Thyroid gland (tissue), 4 donors: ENCODE measurements at places on chromosomes 16 and 17.

GRCh38 chr16:22727285-22728166, 86.4 kb upstream of the HS3ST2 start:
- DNase-seq: no peak

- DNase-seq: no peak
Measured at GRCh38 chr17:68029512-68030215, 5.9 kb upstream of the KPNA2 start.

DNA sequence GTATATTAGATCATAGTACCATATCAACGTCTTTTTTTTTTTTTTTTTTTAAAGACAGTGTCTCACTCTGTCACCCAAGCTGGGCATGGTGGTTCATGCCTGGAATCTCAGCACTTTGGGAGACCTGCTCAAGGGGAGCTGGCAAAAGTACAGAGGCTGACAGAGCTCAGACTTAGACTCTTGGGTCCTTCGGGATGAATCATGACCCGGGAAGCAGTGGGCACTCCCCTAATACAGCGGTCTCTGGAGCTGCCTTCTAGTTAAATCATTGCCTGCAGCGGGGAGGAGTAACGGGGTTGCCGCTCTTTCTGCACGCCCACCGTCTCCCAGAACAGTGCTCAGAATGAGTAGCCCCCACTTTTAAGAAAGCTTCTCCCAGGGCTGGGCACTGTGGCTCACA, 174.4 kb downstream of the CPPED1 start:
- DNase-seq: no peak

DNA sequence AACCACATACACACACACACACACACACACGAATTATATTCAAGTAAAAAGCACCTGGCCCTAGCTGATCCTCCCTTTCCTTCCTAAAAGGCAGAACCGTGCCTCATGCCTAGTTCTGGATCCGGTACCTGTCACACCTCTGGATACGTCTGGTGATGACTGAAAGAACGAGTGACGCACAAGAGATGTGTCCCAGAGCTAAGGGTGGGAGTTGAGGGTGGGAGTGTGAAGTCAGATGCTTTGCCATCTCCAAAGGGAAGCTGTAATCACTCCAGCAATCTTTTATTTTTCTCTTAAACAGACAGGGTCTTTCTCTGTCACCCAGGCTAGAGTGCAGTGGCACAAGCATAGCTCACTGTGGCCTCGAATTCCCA, 26.5 kb upstream of the GSG1L start:
- DNase-seq: no peak

DNA sequence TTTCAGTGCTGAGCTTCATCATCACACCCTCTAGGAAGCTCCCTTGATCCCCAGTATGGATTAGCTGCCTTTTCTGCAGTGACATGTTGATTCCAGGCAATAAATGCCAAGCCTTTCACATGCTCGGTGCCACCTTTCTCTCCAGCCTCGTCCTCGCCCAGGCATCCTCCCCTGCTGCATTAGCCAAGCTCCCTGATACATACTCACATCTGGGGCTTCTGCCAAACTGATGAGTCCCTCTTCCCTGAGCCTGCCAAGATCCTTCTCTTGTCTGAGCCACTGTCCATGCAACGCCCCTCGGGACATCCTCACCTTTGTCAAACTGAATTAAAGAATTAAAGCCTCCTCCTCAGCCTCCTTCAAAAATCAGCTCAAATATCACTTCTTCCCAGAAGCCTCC, 538.5 kb upstream of the CDH11 start:
- no peak for DNase-seq

GRCh38 chr17:79399610-79400144, 211.2 kb downstream of the RBFOX3 start:
- DNase-seq: no peak

DNA sequence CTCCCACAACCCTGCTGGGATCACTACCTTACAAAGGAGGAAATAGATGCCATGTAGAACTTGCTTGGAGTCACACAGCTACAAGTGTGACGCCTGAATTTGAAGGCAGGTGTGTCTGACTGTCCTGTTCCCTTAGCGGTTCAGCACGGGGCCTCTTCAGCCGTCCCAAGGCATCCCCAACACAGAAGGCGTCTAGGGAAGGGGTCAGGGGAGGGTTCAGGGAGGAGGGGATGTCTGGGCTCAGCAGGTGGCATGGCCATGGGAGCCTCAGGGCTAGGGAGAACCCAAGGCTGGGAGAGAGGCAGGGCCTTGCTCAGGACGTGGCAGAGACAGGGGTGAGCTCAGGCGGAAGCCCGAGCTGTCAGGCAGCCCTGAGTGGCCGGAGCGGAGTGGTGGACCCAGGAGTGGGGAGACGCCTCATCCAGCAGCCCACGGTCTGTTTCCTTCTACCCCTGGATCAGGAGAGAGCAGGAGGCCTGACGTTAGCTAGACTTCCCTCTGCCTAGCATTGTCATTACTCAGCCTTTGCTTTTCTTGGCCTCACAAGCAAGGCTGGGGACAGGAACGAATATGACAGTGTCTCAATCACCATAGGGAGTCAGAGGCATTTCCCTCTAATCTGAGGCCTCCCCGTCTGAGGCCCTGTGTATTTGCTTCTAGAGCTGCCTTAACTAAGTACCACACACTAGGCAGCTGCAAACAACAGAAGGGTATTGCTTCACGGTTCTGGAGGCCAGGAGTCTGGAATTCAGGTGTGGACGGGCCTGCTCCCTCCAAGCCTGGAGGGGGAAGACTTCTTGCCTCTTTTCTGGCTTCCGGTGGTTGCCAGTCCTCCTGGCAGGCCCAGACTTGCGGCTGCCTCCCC, 31.3 kb upstream of the ANKRD40CL start:
- no peak for DNase-seq

- no peak for DNase-seq
Measured at GRCh38 chr17:82807101-82807500, 32.7 kb downstream of the ZNF750 start.

GRCh38 chr16:84179612-84180320, 7.1 kb downstream of the TAF1C start:
- DNase-seq: no peak

- DNase-seq: no peak
Measured at GRCh38 chr16:76756423-76756822, 434.6 kb upstream of the MON1B start.

DNA sequence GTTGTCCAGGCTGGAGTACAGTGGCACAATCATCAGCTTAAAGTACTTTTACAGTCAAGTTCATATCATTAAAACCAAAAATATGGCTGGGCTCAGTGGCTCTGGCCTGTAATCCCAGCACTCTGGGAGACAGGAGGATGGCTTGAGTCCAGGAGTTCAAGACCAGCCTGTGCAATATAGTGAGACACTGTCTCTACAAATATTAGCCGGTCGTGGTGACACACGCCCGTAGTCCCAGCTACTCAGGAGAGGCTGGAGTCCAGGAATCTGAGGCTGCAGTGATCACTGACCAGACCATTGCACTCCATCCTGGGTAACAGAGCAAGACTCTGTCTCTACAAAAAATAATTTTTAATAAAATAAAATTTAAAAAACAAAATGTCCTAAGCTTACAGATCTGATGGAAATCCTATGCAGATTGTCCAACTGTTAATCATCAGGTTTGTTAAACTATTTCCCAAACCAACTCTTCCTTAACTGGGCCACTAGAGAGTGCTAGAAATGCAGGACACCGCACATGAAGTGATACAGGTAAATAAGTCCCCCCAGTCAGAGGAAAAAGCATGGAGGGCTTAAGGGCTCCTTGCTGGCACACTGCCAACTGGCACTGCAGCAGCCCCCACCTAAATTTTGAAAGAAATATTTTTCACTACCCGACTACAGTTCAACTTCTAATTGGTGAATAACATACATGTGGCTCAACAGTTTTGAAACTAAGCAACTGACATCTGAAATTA, 2.8 kb downstream of the USP22 start:
- no peak for DNase-seq

DNA sequence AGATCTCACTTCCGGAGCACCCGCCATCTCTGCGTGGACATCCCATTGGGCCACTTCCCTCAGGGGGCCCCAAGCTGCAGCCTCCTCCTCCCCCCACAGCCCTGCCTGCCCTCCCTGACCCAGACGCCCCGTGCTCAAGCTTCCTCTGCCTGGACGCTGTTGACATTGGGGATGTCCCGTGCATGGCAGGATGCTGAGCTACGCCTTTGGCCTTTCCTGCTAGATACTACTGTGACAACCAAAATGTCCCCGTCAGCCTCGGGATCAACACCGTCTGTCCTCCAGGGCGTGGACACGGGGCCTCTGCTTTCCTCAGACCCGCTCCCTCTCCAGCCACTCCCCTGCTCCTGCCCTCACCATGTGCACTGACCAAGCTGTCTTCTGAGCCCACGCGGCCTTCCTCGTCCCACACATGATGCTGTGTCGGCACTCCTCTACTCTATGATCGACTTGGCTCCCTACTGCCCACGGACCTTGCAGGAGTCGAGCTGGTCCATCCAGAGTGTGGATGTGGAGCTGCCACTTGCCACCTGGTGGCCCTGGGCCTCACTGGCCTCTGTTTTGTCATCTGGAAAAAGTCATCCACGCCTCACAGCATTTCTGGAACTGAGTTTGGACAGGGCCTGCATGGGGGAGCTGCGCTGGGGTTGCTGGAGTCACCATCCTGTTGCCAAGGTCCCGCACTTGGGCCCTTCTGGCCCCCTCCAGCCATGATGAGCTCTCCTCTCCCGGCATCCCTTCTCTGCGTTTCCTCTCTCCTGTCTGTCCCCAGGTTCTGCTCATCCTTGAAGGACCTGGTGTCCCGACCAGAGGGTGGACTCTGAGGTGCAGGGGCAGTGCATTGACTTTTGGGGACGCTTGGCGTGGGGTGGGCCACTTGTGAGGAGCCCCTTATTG, 221.7 kb upstream of the CIBAR2 start:
- no peak for DNase-seq

DNA sequence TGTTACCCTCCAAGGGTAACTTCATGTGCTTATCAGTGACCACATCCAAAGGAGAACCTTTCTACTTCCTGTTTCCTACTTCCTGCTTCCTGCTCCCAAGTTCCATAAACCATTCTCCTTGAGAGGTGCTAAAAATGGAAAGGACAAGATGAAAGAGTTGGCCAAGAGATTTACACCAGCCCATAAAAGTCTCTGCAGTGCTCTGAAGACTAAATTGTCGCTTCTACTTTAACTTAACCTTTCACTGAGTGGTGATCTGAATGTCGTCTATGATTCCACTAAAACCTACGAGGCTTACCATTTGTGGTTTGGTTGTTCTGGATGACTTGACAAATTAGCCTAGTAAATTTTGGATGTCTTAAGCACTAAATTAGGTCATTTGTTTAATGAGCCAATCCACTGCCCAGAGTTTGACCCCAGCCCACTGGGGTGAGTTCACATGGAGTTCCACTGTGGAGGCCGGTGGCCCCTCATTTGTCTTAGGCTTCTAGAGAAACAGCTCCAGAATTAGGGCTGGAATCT, 333.1 kb downstream of the FOXL1 start:
- DNase-seq: no peak

GRCh38 chr17:67469208-67469980, 92.3 kb downstream of the PITPNC1 start:
- no peak for DNase-seq

DNA sequence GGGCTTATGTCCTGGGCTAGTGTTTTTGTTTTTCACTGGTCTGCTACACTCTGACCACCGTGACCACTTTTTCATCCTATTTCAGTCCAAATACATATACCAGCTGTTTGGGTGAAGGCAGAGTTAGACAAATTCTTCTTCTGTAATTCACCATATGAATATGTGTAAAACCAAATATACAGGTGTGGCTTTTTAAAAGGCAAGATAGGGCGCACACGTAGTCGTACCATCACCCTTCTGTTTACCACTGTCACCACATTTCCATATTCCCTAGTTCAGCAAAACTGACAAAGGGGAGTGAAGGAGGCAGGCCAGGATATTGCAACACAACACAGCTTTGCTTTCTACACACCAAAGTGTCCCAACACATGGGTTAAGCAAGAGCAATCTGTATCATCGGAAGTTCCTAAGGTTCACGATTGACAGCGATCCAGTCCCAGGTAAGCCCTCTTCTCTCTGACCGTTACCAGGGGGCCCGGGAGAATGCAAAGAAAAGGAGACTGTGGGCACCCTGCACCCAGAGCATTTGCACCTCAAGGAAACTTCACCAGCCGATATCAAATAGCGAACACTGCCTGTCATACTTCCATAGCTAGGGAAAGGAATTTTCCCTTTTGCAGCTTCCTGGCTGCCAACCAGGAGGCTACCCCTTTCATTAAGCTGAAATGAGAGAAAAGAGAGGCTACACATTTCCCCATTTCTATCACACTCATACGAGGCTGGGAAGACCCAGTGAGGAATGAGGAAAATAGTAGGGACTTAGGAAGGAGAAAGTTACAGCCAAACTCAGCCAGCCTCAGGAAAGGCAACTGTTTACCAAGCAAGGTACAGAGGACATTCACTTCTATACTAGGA, 23.1 kb downstream of the CREBBP start:
- no peak for DNase-seq

DNA sequence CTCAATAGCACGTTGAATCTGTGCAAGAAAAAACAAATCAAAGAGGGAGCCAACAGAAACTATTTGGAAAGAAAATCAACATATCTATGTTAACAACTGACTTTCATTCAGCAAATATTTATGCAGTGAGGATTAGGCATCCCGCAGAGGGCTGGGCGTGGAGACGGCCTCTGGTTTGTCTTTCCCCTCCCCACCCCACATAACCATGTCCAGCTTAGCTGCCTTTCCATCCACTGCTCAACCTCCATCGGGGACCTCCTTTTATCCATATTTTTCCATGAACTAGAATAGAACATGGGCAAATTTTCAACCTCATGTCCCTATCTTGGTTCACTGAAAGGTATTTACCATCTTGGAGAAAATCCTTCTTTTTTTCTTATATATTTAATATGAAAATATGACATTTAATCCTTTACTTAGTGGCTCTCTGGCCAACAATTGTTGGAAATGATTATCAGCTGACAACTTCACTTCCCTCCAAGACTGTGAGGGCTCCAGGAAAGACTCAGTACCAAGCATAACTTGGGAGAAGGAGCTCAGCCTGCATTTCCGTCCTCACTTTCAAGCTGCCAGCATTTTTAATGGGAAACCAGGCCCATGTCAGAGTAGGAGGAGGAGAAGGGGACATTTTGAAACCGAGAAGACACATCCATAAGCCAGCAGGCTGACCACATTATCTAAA, 462.6 kb upstream of the MAF start:
- no peak for DNase-seq

GRCh38 chr17:73541561-73541981, 102.7 kb downstream of the SDK2 start:
- no peak for DNase-seq

GRCh38 chr16:49838441-49839016, 17.4 kb downstream of the ZNF423 start:
- no peak for DNase-seq

- DNase-seq: no peak
Measured at GRCh38 chr16:75754141-75754540, 27.9 kb upstream of the CPHXL start.

GRCh38 chr17:34598161-34598776, 18.9 kb downstream of the TMEM132E start:
- DNase-seq: no peak
